ENCODE measurements at places on chromosomes 11 and 22. TPM values are rescaled to one million over a fixed set of nuclear protein-coding genes. Genes with fewer than 3 reads are reported as not detected.

- DNase-seq: no peak
Observed at GRCh38 chr11:108727665-108728064, 62.8 kb downstream of the DDX10 start.

NXPE4 gene
- total RNA-seq: not detected

DNA sequence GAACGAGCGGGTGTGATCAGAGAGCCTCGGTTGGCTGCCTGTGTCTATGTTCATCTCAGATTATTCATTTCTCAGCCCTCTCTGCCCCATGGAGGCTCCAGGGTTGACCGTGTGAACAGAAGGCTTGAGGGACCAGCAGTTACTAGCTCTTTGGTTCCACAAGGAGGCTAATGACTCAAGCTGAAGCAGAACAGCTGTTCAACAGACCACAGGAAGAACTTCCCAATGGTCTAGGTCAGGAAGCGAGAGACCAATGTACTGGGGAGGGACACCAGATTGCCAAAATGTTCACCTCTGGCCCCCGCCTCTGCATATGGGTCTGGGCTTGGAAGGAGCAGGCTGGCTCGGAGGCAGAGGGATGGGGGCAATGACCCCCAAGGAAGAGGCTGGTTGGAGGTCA, 14.7 kb upstream of the PDE2A start:
- DNase-seq: no peak

SPCS2 gene
- 16.3 TPM for total RNA-seq

DNA sequence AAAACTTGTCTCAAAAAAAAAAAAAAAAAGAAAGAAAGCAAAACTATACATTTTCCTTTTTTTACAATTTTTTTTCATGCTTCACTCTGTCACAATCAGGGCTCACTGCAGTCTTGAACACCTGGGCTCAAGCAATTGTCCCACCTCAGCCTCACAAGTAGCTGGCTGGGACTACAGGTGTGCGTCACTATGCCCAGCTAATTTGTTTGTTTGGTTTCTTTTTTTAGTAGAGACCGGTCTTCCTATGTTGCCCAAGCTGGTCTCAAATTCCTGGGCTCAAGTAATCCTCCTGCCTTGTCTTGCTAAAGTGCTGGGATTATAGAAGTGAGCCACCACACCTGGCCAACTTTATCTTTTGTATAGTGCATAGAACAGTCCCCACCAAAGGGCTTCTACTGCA, 15.0 kb upstream of the CXCR5 start:
- DNase-seq: no peak

B3GAT1 gene
- total RNA-seq: 0.31 TPM

- no peak for DNase-seq
Observed at GRCh38 chr11:79174045-79175008, 266.5 kb downstream of the TENM4 start.

DNA sequence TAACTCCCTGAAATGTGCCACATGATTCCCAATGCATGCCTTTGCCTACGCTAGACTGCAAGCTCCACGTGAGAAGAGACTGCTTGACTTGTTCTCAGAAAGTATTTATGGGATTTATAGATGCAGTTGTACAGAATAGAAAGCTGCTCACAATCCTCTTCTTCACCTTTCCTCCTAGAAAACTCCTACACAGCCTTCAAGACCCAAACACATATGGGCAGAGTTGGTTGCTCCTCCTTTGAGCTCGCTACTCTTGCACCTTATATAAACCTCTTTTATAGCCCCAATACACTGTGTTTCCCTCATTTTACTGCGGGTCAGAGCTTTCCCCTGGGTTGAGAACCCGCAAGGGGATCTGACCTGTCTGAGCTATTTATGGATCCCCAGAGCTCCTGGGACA, 16.4 kb downstream of the C1QTNF6 start:
- no peak for DNase-seq

DNA sequence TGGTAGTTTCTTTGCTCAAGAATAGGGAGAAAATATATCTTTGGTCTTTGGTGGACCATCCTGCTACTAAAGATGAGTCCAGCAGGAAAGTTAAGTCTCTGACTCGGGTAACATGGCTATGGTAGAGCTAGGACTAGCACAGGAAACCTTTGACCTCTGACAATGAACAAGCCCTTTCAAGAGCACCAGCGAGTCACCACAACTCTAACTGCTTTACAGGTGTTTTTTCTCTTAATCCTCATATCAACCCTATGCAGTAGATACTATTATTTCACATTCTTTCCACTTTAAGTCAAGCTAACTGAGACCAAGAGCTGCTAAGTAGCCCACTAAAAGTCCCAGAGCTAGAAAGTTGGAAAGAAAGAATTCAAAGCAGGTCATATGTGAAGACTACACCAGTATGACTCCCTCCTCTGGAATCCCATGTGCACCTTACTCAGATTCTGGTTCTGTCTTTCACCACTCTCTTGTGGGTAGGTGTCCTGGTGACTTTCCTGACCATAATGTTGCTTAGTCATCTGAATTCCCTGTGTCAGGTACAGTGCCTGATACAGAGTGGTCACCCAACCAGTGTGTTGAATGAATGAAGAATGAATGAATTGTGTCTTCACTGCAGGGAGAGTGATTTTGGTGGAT, 53.8 kb upstream of the ME3 start:
- no peak for DNase-seq

- DNase-seq: no peak
Observed at GRCh38 chr11:2718817-2719438, 19.1 kb upstream of the KCNQ1OT1 start.

DNA sequence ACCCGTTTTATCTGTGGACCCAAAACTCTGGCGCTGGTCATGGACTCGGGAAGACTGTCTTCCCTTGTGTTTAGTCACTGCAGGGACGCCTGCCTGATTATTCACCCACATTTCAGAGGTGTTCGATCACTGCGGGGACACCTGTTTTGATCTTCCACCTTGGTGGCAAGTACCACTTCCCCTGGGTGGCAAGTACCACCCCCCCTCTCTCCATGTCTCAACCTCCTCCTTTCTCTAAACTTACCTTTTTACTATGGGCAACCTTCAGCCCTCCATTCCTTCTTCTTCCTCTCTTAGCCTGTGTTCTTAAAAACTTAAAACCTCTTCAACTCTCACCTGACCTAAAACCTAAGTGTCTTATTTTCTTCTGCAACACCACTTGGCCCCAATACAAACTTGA, 1.9 kb upstream of the NDUFC2 start:
- DNase-seq: no peak

PTH gene
- total RNA-seq: not detected

KCTD21 gene
- total RNA-seq: 11.1 TPM

CSNK2A3 gene
- 2.2 TPM for total RNA-seq
